NCI-H2081 (cell line): ENCODE measurements at places on chromosomes 12 and 14.
A peak's percentile ranks its signal among the peaks of the same experiment; 100 is the strongest.

DNA sequence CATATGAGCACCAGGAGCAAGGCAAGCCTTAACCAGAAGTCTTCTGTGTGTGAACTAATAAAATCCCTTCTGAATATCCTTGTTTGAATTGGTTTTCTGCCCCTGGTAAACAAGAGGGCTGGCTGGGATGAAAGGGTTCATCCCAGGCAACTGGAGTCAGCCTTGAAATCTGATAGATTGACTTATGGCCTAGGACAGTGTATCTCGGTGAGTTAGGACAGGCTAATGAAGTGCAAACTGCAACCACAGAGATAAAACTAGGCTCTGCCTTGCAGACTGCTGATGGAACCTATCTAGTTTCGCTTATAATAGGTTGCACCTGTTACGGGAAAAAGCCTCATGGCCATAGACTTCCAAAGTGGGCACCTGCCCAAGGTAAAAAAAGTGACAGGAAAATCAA is 451.9 kb upstream of the NOVA1 start:
- DNase-seq: peak; percentile 30

DNA sequence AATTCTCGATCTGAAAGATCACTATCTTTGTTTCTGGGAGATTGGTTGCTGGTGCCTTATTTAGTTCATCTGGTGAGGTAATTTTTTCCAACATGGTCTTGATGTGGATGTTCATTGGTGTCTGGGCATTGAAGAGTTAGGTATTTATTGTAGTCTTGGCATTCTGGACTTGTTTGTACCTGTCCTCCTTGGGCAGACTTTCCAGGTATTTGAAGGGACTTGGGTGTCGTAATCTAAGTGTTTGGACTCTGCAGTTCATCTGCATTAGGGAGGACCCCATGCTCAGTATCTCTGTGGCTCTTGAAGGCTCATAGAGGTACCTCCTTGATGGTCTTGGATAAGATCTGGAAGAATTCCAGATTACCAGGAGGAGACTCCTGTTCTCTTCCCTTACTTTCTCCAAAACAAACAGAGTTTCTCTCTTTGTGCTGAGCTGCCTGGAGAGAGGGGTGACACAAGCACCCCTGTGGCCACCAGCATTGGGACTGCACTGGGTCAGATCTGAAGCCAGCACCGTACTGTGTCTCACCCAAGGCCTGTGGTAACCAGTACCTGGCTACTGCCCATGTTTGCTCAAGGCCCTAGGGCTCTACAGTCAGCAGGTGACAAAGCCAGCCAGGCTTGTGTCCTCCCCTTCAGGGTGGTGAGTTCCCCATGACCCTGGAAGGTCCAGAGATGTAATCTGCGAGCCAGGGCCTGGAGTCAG is 5.3 kb downstream of the A2ML1 start:
- no peak for DNase-seq

- DNase-seq: no peak
These were observed 77.5 kb downstream of the FAR2 start for GRCh38 chr12:29226616-29227015.

- no peak for DNase-seq
These were observed 14.1 kb downstream of the GPX2 start for GRCh38 chr14:64928239-64929013.

- DNase-seq: no peak
These were observed 143.9 kb upstream of the NOVA1 start for GRCh38 chr14:26741711-26742212.

DNA sequence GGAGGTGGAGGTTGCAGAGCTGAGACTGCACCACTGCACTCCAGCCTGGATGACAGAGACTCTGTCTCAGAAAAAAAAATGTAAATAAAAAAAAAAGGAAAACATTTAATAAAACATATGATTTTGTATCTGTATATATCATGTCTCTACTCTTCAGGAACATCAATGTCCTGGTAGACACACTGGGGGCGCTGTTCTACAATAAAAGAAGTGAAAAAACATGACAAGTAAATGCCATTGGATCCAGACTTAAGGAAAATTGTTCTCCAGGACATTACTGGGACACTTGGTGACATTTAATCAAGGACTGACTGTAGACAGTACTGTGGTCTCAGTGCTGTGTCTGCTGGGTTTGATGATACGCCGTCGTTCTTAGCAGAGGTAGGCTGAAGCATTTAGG is 15.5 kb upstream of the KLC1 start:
- no peak for DNase-seq

DNA sequence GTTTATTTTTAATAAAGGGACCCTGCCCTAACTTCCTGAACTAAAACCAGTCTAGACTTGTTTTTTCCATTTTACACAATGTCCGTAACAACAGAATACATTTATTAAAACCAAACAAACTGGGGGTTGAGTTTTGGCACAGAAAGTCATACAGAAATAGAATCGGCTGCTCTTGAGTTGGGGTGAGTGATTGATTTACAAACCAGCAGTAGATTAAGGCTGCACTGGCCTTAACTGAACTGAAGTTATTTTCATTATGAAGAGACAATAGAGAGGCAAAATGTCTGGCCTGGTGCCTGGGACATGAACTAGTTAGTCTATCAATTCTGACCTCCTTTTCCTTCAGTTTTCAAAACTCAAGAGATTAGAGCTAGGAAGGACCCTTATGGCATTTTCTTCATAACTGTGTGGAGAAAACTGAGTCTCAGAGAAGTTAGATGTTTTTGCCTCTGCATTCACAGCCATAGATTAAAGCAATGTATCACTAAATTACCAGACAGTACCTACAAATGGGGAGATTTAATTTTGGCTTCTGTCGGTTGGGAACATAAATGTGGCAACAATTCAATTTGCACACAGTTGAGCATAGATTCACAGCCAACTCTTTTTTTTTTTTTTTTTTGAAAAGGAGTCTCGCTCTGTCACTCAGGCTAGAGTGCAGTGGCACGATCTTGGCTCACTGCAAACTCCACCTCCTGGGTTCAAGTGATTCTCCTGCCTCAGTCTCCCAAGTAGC is 19.8 kb upstream of the MGP start:
- DNase-seq: no peak

GRCh38 chr12:128091951-128092382 is 175.0 kb upstream of the TMEM132C start:
- no peak for DNase-seq

DNA sequence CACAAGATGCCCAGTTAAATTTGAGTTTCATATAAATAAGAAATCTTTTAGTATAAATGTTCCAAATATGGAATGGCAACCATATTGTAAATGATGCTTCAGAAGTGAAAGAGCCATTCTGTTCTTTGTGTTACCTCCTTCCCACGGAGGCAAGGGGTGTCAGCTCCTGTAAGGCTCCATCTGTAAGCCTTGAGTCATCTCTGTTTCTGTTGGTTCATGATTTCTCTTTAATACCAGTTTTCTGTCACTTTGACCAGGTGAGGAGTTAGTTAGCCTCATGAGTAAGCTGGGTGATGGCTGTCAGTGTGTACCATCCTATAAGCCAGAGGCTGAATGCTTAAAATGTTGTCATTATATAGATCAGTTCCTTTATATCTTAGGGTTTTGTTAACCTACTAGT is 61.9 kb downstream of the TMEM30B start:
- DNase-seq: no peak

DNA sequence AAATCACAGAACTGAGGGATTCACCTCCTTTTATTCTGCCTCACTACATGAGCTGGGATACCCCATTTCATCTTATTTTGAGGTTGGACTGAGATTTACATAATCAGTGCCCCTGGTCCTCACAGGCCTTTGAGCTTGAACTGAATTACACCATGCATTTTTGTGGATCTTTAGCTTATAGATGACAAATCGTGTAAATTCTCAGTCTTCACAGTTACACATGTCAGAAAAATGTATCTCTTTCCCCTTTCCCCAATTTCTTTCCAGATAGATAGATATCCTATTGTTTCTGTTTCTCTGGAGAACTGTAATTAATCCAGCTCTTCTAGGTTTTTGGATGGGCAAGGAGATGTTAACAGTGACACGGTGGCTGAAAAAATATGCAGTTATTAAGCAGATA is 1778.9 kb upstream of the SEL1L start:
- no peak for DNase-seq

DNA sequence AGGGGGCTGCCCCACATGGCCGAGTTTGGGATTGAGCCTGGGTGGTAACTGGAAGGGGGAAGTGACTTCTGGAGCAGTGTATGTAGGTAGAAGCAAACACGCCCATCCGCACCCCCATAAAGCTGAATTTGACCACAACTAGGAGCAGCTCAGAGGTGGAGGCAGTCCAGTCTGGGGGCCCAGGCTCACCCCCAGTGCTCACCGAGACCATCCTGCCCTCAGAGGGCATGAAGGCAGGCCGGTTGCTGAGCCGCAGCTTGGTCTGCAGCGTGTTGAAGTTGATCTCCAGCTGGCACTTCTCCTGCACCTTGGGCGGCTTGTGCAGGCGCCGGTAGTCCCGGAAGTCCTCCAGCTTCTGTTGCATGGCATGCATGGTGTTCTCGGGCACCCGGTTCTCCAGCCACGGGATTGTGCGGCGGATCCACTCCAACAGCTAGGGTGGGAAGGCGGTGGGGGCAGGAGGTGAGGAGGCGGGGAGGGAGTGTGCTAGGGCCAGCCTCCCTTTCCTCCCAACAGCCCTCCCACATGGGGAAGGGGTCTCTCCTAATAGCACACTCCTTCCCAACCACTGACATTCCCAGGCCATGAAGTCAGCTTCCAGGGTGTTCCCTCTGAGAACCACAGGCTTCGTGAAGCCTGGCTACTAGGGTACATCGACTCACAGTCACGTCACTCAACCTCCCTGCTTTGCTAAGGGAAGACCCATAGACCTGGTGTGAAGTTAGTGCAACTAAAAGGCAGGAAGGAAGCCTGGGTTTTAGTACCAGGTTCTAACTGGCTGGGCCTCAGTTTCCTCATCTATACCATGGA is 87.0 kb downstream of the ACTN1 start:
- DNase-seq: no peak

DNA sequence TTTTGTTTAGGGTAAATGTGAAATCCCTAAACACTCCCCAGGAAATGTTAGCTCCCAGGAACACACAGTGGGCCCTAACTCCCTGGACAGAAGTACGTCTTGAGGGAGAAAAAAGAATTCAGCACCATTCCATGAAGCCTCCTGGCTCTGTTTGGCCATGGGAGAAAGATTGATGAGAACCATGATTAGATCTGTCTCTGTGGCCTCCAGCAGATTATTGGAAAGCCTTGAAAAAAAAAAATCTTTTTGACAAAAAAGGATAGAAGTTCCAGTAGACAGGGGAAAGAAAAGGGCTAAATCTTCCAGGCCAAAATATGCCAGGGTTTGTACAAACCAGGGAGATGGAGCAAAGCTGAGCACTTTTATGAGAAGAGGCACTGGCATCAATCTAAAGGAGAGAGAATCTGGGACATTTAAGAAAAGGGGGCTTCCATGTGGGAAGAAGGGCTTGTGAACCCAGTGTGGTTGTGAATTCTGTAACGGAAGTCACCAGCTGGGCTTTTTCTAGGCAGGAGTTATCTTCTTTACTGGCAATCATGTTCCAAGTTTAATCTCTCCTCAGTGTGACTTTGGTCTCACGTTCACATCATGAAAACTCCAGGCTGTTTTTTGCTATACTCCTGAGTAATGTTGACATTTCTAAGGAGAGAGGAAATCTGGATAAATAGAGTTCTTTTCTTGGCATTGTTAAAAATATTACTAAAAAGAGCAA is 426.7 kb downstream of the RAD51B start:
- DNase-seq: no peak

- no peak for DNase-seq
These were observed 101.7 kb downstream of the ZFP36L1 start for GRCh38 chr14:68691031-68691791.

GRCh38 chr12:83408851-83409250 is 722.1 kb downstream of the TMTC2 start:
- DNase-seq: peak; percentile 5
